Stimulated activated naive CD4-positive, alpha-beta T cell treated with Interleukin-2 at 50 U/mL for 16 hours (primary cell): ENCODE measurements at places on chromosomes 6 and 20.

DNA sequence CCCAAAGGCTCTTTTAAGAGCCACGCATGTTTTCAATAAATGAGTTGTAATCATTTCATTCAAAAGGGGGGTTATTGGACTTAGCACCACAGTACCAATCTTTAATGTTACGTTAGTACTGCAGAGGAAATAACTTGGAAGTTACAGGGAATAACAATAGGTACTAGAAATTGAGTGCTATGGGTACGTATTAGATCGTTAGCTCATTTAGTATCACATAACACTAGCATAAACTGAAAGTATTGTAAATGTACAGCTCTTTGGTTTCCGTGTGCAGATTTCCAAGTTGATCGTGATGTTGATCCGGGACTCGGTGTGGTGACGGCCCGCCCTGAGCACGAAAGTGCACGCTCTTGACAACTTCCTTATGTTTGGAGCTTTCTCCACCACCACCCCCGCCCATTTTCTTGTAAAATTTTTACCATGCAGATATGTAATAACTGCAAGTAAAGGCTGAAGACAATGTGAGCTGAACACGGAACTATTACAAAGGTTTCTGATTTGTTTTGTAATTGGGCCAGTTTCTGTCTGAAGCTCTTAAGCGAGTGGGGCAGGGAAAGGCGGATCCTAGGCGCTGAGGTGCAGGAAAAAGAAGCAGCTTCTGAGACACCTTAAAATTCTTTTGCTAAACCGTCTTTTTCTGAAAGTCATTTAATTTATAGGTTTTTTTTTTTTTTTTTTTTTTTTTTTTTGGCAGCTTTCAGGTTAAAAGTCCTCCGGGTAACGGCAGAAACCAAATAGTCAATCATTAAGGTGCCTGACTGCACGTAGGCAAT is 71.5 kb downstream of the HFE start:
- peak; percentile 29 for DNase-seq

DNA sequence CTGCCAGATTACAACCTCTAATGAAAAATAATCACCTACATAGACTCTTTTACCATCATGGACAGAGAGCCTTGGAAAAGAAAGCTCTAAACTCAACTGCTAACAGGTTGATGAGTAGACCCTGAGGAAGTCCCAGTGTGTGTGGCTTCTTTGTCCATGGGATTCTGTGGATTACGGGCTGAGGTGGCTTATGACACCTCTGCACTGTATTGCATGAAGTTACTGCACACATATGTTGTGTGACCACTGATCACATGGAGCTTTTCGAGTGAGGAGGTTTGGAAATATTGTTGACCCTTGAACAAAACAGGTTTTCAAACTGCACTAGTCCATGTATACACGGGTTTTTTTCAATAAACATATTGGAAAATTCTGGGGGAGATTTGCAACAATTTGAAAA is 124.4 kb downstream of the RIN2 start:
- no peak for DNase-seq

GRCh38 chr20:4729265-4729664 is 7.6 kb downstream of the PRND start:
- DNase-seq: no peak

DNA sequence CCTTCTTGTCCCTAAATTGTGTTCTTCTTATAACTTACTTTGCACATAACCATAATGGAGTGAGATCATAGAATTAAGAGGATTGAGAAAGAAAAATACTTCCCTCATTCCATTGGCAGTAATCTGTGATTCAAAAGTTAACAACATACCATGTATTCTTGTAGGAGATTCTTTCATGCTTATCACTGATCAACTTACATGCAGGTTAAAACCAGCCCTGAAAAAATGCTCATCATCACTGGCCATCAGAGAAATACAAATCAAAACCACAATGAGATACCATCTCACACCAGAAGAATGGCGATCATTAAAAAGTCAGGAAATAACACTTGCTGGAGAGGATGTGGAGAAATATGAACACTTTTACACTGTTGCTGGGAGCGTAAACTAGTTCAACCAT is 36.5 kb upstream of the GFRAL start:
- DNase-seq: no peak

- DNase-seq: no peak
These were observed 24.6 kb upstream of the ASF1A start for GRCh38 chr6:118869350-118869749.

DNA sequence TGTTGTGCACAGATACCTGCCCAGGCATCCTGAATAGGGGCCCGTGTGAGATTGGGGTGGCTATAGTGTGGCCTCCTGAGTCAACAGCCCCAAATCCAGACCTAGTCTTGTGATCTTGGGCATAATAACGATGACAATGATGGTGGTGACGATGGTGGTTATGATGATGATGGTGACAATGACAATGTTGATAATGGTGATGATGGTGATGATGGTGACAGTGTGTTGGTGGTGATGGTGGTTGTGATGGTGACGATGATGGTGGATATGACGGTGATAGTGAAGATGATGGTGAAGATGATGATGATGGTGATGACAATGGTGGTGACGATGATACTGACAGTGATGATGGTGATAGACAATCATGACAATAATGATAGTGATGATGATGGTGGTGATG is 5.1 kb upstream of the RPS21 start:
- no peak for DNase-seq

GRCh38 chr6:107440936-107441335 is 18.4 kb downstream of the PDSS2 start:
- no peak for DNase-seq

DNA sequence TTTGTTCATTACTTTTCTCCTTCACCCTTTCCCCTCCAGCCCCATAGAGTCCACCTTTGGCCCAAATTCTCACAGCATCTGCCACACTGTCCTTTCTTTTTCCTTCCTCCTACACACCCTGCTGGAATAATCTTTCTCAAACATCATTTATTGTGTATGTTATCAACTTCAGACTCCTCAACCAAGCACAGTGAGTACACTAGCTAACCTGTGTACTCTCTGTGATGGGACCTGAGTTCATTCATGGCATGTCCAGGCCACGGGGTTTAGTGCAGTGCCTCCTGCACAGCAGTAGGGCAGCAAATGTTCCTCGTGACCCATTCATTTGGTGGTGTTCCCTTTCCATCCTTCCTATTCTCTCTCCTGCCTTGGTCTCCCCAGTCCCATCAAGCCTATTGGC is 7.1 kb upstream of the ARMC12 start:
- DNase-seq: no peak

DNA sequence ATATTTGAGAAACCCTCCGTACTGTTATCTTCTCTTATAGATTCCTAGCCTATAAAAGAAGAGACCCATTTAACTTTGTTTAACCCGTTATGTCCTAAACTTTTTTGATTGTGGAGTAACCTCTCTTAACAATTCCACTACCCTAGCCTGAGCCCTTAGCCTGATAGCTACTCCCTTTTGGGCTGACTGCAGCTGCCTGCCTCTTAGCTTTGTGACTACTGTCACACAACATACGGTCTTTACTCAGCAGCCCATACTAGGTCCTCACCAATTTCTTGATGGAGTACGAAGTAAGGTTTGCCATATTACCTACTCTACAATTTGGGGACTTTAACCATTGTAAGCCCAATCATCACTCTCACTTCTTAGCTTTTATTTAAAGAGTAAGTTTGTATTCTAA is 72.7 kb downstream of the QRSL1 start:
- no peak for DNase-seq

- DNase-seq: no peak
These were observed 40.8 kb downstream of the IYD start for GRCh38 chr6:150409576-150410066.

- no peak for DNase-seq
These were observed 81.8 kb downstream of the NFATC2 start for GRCh38 chr20:51460569-51461265.

- no peak for DNase-seq
These were observed 30.8 kb upstream of the COL19A1 start for GRCh38 chr6:69835414-69836179.

DNA sequence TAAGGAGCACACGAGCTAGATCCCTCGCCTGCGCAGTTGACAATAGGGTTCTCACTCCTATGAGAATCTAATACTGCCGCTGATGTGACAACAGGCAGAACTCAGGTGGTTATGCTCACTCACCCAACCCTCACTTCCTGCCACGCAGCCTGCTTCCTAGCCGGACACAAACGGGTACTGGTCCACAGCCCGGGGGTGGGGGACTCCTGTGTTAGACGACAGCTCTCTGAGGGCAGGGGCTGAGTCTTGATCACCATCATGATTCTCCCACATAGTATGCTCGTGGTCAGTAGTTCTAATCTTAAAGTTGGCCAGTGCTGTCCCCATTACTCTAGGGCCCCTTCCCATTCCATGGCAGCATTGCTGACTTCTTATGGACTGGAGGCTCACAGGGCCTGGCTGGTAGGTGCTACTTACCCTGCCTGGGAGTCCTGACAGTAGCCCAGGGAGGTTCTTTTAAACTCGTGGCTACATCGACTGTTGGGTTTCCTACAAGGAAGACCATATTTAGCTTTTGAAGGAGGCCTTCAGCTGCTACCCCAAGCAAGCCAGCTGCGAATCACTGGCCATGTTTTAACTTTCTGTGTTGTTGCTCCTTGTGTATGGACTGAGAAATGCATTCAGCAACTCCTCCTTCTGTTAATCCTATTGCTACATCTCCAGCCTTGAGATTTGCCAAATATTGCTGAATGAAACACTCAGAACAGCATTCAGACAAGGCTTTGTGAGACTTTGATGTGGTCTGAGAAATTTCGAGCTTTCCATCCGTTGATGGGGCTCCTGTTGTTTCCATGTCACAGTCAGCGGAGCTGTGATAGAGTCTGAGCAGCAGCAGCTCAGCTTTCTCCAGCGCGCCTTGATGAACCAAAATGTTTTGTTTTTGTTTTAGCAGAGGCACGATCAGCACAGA is 300.3 kb downstream of the NRN1 start:
- DNase-seq: no peak

GRCh38 chr6:167779129-167779992 is 47.4 kb upstream of the AFDN start:
- no peak for DNase-seq

DNA sequence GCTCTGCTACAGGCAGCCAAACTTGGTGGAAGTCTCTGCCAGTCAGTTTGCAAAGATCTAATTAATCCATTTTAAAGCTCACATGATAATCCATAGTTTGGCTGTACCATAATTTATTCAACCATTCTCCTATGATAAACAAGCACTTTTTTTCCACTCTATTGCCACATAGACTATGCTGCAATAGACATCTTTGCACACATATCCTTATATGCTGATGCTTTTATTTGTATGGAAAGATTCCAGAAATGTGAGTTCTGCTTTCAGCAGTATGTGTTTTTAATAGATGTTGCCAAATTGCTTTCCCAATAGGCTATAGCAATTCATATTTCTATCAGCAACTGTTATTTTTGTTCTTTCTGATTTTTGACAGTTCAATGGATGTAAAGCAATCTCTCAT is 628.0 kb downstream of the KIF16B start:
- no peak for DNase-seq

DNA sequence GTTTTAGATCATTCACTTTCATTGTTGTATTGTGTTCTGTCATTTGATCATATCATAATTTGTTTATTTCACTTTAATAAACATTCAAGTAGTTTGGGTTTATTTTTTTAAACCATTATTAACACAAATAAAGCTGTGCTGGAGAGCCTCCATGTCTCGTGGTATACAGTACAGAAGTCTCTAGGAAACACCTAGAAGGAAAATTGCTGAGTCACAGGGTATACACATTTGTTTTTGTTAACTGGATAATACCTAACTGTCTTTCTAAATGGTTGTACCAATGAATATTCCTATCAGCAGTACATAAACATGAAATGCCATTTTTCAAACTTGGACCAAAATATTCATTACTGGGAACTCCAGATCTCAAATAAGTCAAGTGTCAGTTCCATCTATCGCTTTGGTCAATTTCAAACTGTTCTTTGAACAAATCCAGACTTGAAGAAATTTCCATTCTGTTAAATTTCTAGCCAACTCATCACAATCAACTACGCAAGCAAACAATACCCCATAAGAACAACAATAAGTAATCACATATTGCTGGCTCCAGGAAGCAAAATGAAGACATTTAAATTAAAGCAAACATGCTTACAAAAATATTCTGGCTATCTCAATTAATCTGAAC is 138.1 kb downstream of the ATXN1 start:
- DNase-seq: no peak

DNA sequence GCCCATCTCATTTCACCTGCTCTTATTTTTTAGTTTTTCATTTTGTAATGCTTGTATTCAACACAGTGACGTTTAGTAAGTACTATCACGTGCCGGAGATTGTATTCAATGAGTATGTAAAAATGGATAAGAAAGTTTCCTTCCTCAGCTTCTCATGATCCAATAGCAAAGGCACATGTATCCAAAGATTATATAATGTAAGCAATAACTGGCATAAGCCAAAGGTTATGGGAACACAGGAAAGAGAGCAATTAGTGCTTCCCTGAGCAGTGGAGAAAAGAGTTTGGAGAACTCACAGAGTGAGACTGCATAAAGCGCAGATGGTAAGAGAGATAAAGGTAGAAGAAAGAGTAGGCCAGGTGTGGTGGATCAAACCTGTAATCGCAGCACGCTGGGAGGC is 21.8 kb upstream of the LTV1 start:
- no peak for DNase-seq

- DNase-seq: no peak
These were observed 254.4 kb downstream of the NRN1 start for GRCh38 chr6:5752391-5752680.

- no peak for DNase-seq
These were observed 135.2 kb downstream of the RFPL4B start for GRCh38 chr6:112482373-112482772.

- no peak for DNase-seq
These were observed 138.0 kb downstream of the UTRN start for GRCh38 chr6:144423167-144423566.

GRCh38 chr6:109695468-109695867 is 4.4 kb downstream of the FIG4 start:
- DNase-seq: no peak

DNA sequence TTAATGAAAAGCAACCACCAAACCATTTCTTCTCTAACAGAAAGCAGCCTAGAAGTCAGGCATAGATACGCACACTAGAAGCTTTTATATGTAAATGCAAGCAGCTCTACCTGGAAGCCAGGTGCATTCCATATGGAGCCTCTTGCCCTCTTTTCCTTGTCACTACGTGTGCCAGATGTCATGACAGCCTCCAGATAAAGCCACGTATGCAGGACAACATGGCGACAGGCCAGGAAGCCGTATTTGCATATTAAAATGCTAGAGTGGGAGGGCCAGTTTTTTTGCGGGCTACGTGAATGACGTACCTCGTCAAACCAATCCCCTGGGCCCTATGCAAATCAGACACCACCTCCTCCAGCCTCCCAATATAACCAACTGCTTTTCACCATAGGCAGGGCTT is 308.1 kb upstream of the SPTLC3 start:
- no peak for DNase-seq
